ENCODE measurements at places on chromosomes 7 and 10. TPM values are rescaled to one million over a fixed set of nuclear protein-coding genes. Genes with fewer than 3 reads are reported as not detected.
A peak's percentile ranks its signal among the peaks of the same experiment; 100 is the strongest.

The TMUB1 gene
- total RNA-seq, result 55.5 TPM

The LZTS2 gene
- total RNA-seq, result 44.7 TPM

The GIMAP2 gene
- 6.7 TPM for total RNA-seq

The HOXA1 gene
- total RNA-seq, result 0.36 TPM

The FGFBP3 gene
- 0.58 TPM for total RNA-seq

The ASB15 gene
- total RNA-seq, result 5.3 TPM

The SLC16A9 gene
- 0.73 TPM for total RNA-seq

The TMEM106B gene
- total RNA-seq, result 112 TPM

The ATOH7 gene
- not detected for total RNA-seq

The CAV2 gene
- total RNA-seq, result 14.7 TPM

GRCh38 chr10:49601857-49602256 is 8.3 kb upstream of the SLC18A3 start:
- no peak overlapping the region for H3K4me3 ChIP-seq
- no peak for DNase-seq
- no peaks in the 10 kb centered on the region for H3K36me3 ChIP-seq
- H3K4me1 ChIP-seq, result no peaks in the 10 kb centered on the region
- H3K27me3 ChIP-seq, result peaks cover 8% of the 10 kb centered on the region

DNA sequence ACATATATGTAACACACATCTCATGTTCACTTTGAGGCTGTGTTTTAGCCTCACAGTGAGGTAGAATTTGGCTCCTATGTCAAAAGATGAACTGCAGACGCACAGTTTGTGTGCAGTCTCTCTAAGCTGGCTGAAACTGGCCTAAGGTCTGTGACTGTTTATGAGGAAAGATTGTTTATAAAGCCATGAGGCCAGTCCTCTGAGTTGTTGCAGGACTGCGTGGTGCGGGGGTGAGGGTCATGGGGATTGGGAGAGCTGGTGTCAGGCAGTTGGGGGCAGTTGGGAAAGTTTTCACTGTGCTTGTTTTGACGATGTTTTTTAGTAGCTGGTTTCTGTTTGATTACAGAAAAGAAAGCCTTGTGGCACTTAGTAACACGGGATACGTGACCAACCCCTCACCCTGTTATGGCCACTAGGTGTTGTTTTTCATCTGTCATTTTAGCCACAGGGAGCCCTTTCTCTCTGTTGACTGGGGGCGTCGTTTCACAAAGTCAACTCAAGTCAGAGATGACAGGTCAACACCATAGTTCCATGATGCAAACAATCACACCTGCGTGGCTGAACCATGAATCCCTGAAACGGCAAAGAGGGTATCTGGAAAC is 310.9 kb downstream of the CCDC3 start:
- H3K36me3 ChIP-seq, result no peaks in the 10 kb centered on the region
- H3K27me3 ChIP-seq, result no peaks in the 10 kb centered on the region
- H3K4me3 ChIP-seq, result no peak overlapping the region
- DNase-seq, result no peak
- no peak overlapping the region for H3K27ac ChIP-seq

- no peak overlapping the region for H3K27ac ChIP-seq
- DNase-seq, result no peak
- H3K4me3 ChIP-seq, result no peak overlapping the region
Measured at GRCh38 chr7:92955081-92955480, 118.7 kb upstream of the CDK6 start.

GRCh38 chr7:146641491-146641890 is 524.9 kb downstream of the CNTNAP2 start:
- H3K4me1 ChIP-seq, result no peaks in the 10 kb centered on the region
- H3K36me3 ChIP-seq, result no peaks in the 10 kb centered on the region
- no peak for DNase-seq
- no peak overlapping the region for H3K4me3 ChIP-seq

- H3K36me3 ChIP-seq, result no peaks in the 10 kb centered on the region
- H3K27ac ChIP-seq, result no peak overlapping the region
- no peak for DNase-seq
Measured at GRCh38 chr7:100397315-100398081, 24.2 kb downstream of the PILRA start.

- no peaks in the 10 kb centered on the region for H3K27me3 ChIP-seq
- H3K27ac ChIP-seq, result no peak overlapping the region
- H3K4me3 ChIP-seq, result no peak overlapping the region
- no peaks in the 10 kb centered on the region for H3K36me3 ChIP-seq
- H3K4me1 ChIP-seq, result no peaks in the 10 kb centered on the region
Measured at GRCh38 chr7:21191321-21192073, 236.4 kb upstream of the SP4 start.

DNA sequence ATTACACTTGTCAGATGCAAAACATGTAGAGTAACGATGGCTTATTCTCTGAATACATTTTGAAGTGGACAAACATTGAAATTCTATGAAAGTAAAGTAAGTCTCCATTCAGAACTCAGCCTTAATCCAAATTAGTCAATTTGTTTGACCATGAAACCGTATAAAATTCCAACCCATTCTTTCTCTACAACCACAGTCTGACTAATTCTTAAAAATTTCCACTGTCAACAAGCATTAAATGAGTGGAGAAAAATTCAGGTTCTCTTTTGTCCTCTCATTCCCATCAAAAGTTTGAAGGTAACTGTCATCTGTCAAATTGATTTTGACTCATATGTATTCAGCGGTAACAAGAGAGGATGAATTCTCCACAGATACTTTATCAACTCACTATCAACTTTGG is 1031.5 kb downstream of the SORCS1 start:
- H3K36me3 ChIP-seq, result no peaks in the 10 kb centered on the region
- no peak overlapping the region for H3K4me3 ChIP-seq
- DNase-seq, result no peak
- no peaks in the 10 kb centered on the region for H3K27me3 ChIP-seq
- no peak overlapping the region for H3K27ac ChIP-seq

DNA sequence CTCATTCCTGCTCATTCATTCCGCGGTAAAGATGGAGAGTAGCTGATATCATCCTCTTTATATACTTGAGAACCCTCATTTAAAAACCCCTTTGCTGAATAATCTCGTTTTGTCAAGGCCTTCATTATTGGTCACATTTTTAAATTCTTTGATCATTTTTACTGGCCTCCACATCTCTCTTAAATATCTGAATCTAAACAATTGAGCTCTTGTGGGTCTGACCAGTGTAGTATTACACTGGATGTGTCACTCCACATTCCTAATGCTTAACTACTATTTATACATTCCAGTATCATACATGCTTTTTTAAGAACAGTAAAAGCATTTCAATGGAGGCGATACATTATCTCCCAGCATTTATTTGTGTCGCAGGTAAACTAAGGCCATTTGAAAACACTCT is 12.6 kb upstream of the PRPS1L1 start:
- DNase-seq, result no peak
- H3K27ac ChIP-seq, result no peak overlapping the region
- H3K4me1 ChIP-seq, result no peaks in the 10 kb centered on the region
- H3K36me3 ChIP-seq, result no peaks in the 10 kb centered on the region

DNA sequence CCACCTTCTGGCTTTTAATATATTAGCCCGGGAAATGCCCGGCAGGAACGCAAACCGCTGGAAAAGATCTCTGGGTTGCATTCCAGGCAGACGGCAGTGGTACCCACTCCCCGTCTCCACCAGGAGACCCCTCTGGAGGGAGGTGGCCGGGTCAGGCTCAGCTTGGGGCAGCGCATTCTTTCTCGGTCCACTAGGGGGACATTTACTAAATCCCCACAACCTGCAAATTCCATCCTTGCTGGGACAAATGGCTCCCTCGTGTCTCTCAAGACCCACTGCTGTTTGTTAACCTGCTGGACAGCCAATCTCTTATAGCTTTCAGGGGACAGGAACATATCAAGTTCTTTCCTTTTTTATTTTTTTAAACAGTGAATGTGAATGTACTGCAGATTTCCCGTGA is 45.8 kb upstream of the CARD11 start:
- H3K27ac ChIP-seq, result no peak overlapping the region
- no peak for DNase-seq
- H3K36me3 ChIP-seq, result no peaks in the 10 kb centered on the region

- no peaks in the 10 kb centered on the region for H3K4me1 ChIP-seq
- no peak overlapping the region for H3K27ac ChIP-seq
- no peaks in the 10 kb centered on the region for H3K27me3 ChIP-seq
- H3K36me3 ChIP-seq, result no peaks in the 10 kb centered on the region
- DNase-seq, result no peak
Measured at GRCh38 chr10:5860066-5860465, 29.6 kb downstream of the ANKRD16 start.

DNA sequence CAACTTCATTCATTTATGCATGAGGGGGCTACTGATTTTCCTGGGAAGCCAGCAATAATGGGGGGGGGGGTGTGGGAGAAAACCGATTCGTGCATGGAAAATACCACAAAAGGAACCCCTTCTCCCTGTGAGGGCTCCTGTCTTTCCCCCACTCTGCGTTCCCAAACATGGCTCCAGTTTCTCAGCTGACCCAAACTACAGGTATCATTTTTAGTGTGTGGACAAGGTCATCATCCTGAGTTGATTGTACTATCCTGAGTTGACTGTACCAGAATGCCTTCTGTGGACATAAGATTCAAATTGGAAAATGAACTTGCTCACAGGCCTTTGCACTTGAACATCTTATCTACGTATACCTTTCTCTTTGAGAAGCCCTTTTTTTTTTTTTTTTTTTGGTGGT is 49.9 kb downstream of the ZRANB1 start:
- peak overlapping the region; percentile 79 for H3K27ac ChIP-seq
- no peak overlapping the region for H3K4me3 ChIP-seq
- peaks cover 62% of the 10 kb centered on the region for H3K36me3 ChIP-seq
- H3K27me3 ChIP-seq, result no peaks in the 10 kb centered on the region

- H3K27ac ChIP-seq, result peak overlapping the region; percentile 57
- no peaks in the 10 kb centered on the region for H3K36me3 ChIP-seq
- H3K4me1 ChIP-seq, result peaks cover 3% of the 10 kb centered on the region
- peak overlapping the region; percentile 42 for H3K4me3 ChIP-seq
- H3K27me3 ChIP-seq, result no peaks in the 10 kb centered on the region
- DNase-seq, result peak; percentile 43
Measured at GRCh38 chr10:132319853-132320653, 11.9 kb upstream of the LRRC27 start.

GRCh38 chr10:46517541-46517940 is 38.9 kb downstream of the GPRIN2 start:
- no peak overlapping the region for H3K4me3 ChIP-seq
- no peaks in the 10 kb centered on the region for H3K36me3 ChIP-seq
- no peak for DNase-seq
- no peaks in the 10 kb centered on the region for H3K4me1 ChIP-seq
- H3K27ac ChIP-seq, result no peak overlapping the region

DNA sequence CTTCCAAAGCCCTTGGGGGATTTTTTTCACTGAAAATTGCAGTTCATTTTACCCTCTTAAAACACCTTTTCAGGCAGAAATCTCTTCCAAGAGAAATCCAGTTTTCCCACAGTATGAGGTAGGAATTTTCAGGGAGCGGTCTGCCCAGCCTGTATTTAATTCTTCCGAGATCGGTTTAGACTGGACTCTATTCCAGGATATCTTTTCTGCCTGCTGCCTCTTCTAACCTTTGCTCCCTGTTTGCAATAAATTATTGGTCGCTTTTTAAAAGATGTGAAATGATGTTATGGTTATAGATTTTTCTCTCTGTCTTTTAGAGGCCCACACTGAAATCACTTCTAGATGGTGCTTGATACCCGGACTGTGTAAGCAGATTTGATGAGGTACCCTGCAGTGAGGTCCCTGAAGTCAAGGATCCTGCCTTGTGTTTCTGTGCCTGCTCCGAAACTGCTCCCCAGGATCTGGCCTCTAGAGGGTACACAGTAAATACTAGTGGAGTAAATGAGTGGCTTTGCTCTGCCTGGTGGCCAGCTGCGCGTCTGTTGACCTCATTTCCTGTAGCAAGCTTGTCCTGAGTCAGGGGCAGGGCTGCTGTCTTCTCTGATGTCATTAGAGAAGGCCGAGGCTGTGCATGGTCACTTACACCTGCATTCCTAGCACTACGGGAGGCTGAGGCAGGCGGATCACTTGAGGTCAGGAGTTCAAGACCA is 191.6 kb downstream of the FANK1 start:
- H3K27ac ChIP-seq, result no peak overlapping the region
- no peak overlapping the region for H3K4me3 ChIP-seq
- H3K4me1 ChIP-seq, result no peaks in the 10 kb centered on the region
- H3K27me3 ChIP-seq, result no peaks in the 10 kb centered on the region

DNA sequence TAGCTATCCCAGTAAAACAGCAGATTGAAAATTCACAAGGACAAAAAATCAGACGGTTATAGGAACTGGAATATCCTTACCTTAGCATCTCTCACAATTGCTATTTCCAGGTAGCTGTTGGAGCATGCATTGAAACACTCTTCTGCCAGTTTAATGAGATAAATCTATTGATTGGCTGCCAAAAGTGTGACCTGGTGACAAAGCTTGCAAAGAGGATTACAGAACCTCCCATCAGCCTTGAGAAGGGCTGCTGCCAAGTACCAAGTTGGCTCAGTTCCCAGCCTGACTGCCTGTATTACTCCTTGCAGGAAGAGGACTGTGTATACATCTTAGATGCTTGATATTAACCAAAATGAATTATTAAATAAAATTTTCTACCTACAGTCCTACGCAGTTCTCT is 5.1 kb downstream of the PRLHR start:
- no peak overlapping the region for H3K4me3 ChIP-seq
- no peak for DNase-seq
- no peak overlapping the region for H3K27ac ChIP-seq
- no peaks in the 10 kb centered on the region for H3K36me3 ChIP-seq
- H3K27me3 ChIP-seq, result peaks cover 22% of the 10 kb centered on the region
